ENCODE measurements at places on chromosomes 2 and 18. TPM values are rescaled to one million over a fixed set of nuclear protein-coding genes. Genes with fewer than 3 reads are reported as not detected.

The CD8B gene
- total RNA-seq = not detected

The CCDC85A gene
- 31.0 TPM for total RNA-seq

The TDRD15 gene
- under 0.01 TPM for total RNA-seq

The CCL20 gene
- not detected for total RNA-seq

The FAM98A gene
- 12.2 TPM for total RNA-seq

The PDE1A gene
- 51.0 TPM for total RNA-seq

The SP140L gene
- 1.2 TPM for total RNA-seq

The SERPINB13 gene
- total RNA-seq = 0.41 TPM

The MDH1B gene
- total RNA-seq = 4.5 TPM

All from frontal cortex (tissue), 4 donors.